ENCODE measurements at places on chromosomes 3 and 15.

DNA sequence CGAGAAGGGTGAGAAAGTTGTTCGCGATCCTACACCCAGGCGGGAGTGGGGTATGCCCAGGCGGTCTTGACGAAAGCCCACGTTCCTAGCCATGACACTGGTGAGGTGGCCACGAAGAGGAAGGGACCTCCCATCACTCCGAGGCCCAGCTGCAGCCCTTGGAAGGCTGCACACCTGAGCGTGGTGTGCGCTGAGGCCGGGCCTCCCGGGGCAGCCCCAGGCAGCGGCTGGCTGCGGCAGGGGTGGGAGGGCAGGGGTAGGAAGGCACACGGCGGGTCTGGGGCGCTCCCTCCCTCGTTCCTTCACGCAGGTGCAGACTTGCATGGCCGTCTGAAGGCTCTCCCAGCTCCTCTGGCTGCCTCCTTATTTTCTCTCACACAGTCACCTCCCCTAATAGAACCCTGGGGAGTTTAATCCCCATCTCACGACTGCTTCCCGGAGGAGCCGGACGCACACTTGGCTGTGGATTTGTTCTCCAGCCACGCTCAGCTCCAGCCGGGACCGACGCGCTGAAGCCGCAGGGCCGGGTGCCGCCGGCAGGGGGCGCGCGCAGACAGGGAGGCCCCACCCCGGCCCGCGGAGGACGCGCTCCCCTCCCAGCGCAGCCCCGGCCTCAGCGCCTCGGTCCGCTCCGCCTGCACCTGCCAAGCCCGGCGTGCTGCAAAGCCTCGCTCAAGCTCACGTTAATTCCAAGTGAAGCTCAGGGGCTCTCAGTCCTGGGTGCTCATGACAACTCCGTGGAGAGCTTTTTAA lies 37.8 kb upstream of the MUC4 start:
- no peak for DNase-seq

DNA sequence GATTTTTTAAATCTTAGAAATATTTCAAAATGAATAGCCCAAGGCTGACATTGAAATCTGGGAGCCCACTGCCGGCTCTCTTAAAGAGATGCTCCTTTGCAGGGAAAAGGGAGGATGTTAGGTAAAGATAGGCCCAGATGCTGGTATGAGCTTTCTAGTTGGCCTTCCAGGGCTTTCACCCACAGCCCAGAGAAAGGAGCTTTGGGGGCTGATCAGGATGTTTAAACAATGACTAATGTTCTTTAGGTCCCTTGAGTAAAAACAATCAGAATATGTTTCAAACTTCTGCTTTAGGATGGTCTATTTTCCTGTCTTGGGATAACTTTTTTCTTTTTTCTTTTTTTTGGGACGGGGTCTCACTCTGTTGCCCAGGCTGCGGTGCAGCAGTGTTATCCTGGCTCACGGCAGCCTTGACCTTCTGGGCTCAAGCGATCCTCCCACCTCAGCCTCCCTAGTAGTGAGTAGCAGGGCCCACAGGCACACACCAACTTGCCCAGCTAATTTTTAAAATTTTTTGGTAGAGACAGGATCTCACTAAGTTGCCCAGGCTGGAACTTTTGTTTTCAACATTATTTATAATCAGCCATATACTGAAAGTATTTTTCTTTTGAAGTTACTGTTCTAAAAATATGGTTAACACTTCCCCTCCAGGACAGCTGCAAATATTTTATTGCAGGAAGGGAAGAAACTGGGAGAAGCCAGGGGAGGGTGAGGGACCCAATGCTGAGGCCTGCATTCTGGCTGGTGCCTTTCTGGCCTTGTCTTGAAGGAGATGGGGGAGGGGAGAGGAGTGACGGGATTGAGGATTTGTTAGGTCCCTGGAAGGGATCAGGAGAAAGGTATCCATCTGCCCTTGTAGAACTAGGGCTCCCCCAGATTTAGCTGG lies 70.1 kb downstream of the TRAK1 start:
- no peak for DNase-seq

- DNase-seq = no peak
Measured at GRCh38 chr15:52495125-52495524, 33.6 kb downstream of the MYO5A start.

GRCh38 chr3:6781092-6781491 lies 79.8 kb upstream of the GRM7 start:
- no peak for DNase-seq

GRCh38 chr15:90593499-90594158 lies 63.9 kb downstream of the CRTC3 start:
- DNase-seq = no peak

GRCh38 chr3:57080171-57080570 lies 19.7 kb downstream of the SPATA12 start:
- no peak for DNase-seq

DNA sequence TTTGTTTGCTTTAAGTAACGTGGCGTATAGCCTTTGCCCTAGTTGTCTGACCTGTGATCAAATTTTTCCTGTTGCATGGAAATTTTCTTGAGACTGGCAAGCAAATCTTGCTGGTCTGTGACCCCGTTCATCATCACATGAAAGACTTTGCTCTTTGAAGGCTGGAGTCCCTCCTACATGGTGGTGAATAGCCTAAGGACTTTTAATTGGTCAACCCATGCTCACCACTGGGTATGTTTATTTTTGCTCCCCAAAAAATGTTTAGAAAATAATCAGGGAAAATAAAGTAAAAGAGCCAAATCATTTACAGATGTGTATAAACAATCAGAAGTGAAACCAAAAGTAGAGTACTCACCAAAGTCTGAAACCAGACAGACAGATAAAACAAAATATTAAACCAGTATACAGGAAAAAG lies 1075.3 kb upstream of the ALCAM start:
- peak; percentile 11 for DNase-seq

- DNase-seq = no peak
Measured at GRCh38 chr3:59775106-59775505, 725.3 kb upstream of the CFAP20DC start.

- no peak for DNase-seq
Measured at GRCh38 chr15:65738649-65739048, 53.4 kb downstream of the DENND4A start.

DNA sequence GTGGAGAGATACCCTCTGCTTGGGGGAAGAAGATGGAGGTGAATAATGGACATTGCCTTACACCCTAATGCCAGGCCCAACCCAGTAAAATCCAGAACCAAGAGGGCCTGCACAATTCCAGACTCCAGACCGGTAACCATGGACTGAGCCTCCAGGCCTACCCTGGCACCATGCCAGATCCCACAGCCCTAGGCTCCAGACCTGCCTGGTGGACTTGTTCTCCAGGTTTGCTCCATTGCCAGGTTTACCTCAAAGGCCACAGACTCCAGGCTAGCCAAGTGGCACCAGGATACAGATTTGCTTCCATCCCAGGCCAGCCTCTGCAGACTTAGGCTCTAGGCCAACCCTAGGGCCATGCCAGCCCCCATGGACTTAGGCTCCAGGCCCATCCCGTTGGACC lies 14.0 kb downstream of the PLCH1 start:
- DNase-seq = no peak

GRCh38 chr3:188889054-188889491 lies 282.7 kb upstream of the TPRG1 start:
- DNase-seq = no peak

GRCh38 chr3:105360003-105360402 lies 6.7 kb upstream of the ALCAM start:
- DNase-seq = no peak

GRCh38 chr3:159455741-159456181 lies 532.9 kb upstream of the IL12A start:
- DNase-seq = no peak

DNA sequence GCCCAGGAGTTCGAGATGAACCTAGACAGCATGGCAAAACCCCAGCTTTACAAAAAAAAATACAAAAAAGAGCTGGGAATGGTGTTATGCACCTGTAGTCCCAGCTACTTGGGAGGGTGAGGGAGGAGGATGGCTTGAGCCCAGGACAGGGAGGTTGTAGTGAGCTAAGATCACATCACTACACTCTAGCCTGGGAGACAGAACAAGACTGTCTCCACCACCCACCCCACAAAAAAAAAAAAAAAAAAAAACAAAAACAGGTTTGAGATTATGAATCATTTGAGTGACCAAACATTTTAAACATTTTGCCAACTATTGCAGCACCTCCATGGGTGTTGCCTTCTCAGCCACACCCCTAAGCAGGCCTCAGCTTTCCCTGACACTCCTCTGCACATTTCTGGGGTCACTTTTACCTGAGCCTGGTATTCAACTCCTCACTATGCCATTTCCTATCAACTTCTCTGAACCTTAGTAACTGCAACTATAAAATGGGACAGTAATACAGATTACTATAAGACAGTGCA lies 41.8 kb downstream of the IL5RA start:
- DNase-seq = no peak

DNA sequence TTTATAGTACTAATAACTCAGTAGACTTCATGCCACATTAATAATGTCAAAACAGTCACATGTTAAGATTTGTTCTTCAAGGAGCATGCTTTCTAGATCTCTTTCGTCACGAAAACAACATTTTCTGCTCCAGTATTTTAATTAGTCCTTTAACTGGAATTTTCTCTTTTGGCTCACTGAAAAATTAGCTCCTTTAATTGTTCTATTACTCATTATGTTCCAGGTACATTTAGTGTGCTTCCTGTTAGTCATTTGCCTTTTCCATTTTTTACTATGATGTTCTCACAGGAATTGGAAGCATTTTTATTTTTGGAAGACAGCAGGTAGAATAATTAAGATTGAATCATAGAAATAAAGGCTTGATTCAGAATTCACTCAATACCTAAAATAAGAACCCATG lies 111.2 kb downstream of the SLC9A9 start:
- DNase-seq = no peak

DNA sequence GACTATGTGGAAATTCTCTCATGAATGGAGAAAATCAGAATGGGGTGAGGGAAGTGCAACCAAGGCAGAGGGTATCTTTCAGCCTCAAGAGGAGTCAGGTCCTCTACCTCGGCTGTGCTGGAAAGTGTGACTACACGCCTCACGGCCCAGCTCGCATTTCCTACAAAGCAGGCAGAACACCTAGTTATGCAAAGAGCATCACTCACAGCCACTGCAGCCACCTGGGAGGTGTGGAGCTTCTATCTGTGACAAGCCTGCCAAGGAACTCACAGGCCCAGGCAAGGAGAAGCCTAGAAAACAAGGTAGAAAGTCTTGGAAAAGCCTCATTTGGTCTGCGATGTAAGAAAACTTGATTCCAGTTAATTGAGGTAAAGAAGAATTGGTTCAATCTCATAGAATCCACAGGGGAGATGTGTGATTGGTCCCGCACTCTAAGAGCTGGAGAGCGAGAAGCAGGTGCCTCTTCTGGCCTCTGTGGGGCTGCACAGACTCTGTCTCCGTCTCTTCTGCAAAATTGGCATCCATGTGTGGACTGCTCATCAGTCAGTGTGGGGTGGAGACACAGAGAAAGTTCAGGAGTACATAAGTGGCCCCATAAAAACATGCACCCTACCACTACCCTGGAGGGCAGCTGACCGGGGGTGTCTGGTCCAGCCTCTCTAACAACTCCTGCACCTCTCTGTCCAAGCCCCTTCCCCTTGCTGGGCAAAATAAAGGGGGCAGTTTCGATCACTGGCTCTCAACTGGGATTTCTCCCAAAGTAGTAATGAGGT lies 76.8 kb downstream of the TAMM41 start:
- no peak for DNase-seq

DNA sequence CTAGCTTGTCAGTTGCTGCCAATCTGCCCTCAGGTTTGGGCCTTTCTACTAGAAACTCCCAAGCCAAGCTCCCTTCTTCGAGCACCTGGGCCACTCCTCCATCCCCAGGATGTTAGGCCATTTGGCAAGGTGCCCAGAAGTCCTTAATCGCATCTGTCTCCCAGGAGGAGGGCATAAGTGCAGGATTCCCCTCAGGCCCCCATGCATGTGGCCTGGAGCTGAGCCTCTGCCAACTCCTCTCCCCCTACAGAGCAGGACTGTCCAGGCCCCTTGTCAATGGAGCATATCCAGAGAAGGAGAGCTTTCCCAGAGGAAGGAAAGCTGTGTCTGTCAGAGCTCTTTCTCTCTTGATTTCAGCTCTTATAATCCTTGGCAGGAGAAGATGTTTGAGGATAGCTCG lies 182.6 kb upstream of the ROPN1 start:
- no peak for DNase-seq

DNA sequence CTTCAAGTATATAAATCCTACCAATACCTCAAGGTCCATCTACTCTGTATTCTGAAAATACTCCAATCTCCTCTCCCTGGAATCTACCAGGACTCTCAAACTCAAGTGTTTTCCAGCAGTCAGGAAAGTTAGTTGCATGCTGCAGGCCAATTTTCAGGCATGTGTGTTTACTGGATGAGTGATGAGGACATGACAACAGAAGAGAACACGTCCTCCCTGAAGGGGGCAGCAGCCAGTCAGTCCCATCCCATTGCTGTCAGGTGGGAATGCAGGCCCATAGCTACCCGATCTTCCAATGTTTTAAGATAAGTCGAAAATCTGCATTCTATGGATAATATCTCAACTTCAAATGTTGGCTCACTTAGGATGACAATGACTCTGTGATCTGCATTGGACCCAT lies 496.2 kb downstream of the FHIT start:
- DNase-seq = no peak

DNA sequence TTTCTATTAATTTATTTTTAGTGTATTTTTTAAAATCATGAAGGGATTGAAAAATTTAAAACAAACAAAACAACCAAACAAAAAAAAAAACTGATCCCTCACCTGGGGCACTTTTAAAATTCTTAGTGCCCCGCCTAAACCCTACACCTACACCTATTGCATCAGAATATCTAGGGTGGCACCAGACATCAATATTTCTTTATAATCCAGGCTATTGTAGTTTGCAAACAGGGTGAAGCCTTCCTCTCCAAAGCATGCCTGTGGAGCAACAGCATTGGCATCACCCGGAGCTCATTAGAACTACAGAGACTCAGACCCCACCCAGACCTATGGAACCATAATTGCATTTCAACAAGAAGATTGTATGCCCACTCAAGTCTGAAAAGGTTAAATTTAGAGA lies 54.9 kb upstream of the ACP3 start:
- no peak for DNase-seq

DNA sequence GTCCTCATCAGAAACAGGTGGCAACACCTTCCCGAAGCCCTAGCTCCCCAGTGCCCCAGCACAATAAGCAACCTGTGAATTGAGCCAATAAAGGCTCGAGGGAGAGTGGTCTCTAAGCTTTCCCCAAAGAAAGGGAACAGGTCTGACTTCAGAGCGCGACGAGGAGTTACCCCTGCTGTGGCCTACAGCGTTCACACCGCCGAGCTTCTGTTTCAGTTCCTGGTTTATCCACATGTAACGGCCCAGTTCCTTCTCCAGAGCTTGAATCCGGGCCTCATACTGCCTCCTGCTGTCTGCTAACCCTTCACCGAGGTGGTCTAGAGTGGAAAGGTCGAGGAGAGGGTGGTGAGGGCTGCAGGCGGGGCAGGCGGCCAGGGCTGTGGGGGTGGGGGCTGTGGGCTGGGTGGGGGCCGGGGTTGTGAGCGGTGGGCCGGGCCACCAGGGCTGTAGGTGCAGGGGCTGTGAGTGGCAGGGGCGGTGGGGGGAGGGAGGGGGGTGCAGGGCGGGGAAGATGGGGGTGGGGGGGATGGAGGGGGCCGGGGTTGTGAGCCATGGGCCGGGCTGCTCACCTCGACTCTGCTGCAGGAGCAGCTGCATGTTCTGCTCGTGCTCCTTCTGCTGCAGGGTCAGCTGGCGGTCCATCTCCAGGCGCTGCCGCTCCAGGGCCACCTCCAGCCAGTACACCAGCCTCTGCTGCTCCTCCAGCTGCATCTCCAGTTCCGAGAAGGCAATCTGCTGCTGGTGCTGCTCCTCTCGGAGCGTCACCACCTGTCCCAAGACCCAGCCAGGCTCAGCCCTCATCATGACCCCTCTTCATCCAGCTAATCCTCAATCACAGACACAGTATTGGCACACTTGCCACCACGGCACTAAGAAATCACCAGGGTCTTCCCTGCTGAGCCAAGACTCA lies 26.2 kb downstream of the KIF7 start:
- no peak for DNase-seq

Data from AG09319 (cell line).